ENCODE measurements at places on chromosomes 7 and 10. TPM values are rescaled to one million over a fixed set of nuclear protein-coding genes. Genes with fewer than 3 reads are reported as not detected.

DNA sequence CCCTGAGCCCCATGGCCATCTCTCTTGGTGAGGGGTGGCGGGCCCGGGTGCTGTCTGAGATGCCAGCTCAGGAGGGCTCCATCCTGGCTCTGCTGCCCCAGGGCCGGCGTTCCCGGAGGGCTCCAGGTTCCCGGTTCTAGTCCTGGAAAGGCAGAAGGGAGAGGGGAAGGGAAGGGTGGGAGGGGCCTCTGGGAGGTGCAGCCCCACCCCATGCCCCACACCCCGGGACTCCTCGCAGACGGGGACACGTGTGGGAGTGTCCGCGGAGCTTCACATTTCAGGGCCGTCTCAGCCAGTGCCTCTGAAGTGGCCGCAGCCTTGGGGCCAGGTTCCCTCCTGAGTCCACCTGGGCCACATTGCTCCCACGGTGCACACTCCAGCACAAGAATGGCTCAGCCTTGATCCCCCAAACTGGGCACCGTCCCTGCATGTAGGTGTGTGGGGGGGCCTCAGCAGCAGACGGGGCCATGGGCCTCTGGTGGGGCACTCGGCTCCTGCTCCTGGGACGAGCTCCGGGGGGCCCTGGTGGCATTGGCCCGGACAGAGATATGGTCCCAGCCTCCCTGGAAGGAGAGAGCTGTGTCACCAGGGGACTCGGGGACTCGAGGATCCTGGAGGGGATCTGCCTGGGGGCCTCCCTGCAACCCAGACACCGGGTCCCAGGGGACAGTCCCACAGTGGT is 5.8 kb downstream of the BHLHA15 start:
- H3K27me3 ChIP-seq, result no peaks in the 10 kb centered on the region
- H3K27ac ChIP-seq, result no peak overlapping the region
- no peak for DNase-seq
- peaks cover 11% of the 10 kb centered on the region for H3K36me3 ChIP-seq

DNA sequence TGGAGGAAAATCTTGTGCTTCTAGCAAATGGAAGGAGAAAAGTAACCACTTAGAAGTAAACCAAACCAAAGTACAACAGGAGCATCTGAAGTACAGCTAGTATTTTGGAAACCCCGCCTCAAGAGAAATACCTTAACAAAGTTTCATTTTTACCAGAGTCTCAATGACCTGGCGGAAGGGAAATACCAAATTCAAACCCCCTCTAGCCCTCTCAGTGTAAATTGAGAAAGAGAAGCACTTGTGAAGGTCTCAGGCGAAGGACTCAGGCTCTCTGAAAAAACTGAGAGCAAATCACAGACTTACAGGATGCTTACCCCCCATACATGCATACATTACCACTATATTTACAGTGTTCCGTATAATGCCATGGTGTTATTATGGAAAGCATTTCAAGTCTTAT is 70.1 kb downstream of the ZPBP start:
- no peaks in the 10 kb centered on the region for H3K36me3 ChIP-seq
- H3K27me3 ChIP-seq, result no peaks in the 10 kb centered on the region
- H3K4me1 ChIP-seq, result no peaks in the 10 kb centered on the region
- H3K27ac ChIP-seq, result no peak overlapping the region
- no peak for DNase-seq

- H3K4me1 ChIP-seq, result no peaks in the 10 kb centered on the region
- H3K36me3 ChIP-seq, result no peaks in the 10 kb centered on the region
- H3K27me3 ChIP-seq, result peaks cover 31% of the 10 kb centered on the region
Measured at GRCh38 chr7:132377015-132377414, 199.3 kb downstream of the PLXNA4 start.

DNA sequence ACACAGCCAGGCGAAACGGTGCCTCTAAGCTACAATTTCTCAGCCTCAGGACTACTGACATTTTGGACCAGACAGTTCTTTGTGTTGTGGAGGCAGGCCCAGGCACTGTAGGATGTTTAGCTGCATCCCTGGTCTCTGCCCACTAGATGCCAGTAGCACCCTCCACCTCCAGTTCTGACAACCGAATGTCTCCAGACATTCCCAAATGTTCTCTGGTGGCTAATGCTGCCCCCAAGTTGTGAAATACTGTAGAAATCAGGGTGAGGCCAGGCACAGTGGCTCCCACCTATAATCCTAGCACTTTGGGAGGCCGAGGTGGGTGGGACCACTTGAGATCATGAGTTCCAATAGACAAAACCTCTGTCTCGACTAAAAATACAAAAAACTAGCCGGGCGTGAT is 18.2 kb downstream of the HNRNPF start:
- H3K4me1 ChIP-seq, result peaks cover 52% of the 10 kb centered on the region
- no peaks in the 10 kb centered on the region for H3K27me3 ChIP-seq
- H3K27ac ChIP-seq, result peak overlapping the region; percentile 29
- H3K36me3 ChIP-seq, result peaks cover 59% of the 10 kb centered on the region
- peak; percentile 67 for DNase-seq

TFPI2 gene
- total RNA-seq, result 41.6 TPM

Measured in HFFc6 (cell line).